ENCODE measurements at places on chromosomes 3 and 15.
A peak's percentile ranks its signal among the peaks of the same experiment; 100 is the strongest.

- no peak for DNase-seq
Measured at GRCh38 chr15:47944637-47945288, 176.0 kb upstream of the SLC24A5 start.

DNA sequence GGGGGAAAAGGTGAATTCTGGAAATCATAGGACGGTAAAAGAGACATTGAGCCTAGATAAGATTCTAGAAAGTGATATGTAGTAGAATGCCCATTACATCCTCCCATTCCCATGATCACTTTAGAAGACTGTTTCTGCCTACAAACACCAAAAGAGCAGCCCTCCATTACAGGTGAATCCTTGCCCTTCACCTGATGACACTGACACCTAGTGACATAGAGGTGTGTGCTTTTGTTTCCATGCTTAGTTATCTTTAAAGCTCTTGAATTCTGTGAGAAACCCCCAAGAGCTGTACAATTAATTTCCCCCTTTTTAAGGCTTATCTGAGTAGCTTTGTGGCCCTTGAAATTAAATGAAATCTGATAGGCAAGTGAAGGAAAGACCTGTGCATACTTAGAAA lies 8.3 kb upstream of the BBX start:
- no peak for DNase-seq

DNA sequence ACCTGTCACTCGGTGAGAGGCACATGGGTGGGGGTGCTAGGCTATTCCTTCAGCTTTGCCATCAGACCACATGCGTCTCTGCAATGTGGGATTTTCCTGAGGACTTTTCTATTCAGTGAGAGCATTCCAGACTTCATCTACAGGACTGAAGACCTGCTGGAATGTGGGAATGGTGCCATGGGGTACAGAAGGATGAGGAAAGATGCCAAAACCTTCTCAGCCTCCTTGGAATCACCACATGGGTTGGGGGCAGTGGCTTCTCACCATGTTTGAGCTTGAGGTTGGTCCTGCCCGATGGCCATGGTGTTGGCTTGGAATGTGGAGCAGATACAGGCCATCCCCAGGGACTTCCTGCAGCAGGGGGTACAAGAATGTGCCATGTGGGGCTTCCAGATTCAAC lies 80.9 kb upstream of the KLF13 start:
- DNase-seq: no peak

DNA sequence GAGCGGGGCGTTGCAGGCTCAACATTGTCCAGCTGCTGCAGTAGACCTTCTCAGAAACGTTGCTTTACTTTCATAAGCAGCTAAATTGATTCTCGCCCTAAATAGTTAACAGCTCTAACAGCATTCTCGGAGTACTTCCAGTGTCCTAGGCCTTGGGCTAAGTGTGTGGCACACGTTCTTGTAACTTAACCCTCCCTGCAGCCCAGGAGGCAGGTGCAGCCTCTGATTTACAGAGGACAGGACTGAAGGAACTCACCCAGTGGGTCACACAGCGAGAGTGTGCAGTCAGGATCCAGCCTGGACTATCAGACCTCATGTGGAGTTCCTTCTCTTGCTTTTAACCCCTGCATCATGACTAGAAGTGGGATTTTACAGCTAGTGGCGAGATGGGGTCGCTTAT lies 312.8 kb upstream of the C2CD4B start:
- DNase-seq: no peak

DNA sequence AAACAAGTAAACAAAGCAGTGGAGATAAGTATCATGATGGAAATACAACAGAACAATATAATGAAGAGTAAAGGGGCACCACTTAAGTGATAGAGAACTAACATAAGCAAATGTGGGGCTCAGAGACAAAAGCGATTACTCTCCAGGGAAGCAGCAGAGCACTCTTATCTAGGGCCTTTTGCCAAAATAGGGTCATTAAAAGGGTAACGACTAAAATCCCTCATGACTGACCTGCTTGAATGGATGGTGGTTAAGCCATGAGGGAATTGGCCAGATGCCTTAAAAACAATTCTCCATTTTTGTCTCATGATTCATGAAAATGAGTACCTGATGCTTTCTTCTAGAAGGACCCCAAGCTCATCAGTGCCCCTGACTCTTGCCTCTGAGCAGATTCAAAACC lies 3.2 kb upstream of the SLC7A14 start:
- DNase-seq: no peak

- DNase-seq: no peak
Measured at GRCh38 chr3:58261954-58262666, 24.5 kb downstream of the ABHD6 start.

DNA sequence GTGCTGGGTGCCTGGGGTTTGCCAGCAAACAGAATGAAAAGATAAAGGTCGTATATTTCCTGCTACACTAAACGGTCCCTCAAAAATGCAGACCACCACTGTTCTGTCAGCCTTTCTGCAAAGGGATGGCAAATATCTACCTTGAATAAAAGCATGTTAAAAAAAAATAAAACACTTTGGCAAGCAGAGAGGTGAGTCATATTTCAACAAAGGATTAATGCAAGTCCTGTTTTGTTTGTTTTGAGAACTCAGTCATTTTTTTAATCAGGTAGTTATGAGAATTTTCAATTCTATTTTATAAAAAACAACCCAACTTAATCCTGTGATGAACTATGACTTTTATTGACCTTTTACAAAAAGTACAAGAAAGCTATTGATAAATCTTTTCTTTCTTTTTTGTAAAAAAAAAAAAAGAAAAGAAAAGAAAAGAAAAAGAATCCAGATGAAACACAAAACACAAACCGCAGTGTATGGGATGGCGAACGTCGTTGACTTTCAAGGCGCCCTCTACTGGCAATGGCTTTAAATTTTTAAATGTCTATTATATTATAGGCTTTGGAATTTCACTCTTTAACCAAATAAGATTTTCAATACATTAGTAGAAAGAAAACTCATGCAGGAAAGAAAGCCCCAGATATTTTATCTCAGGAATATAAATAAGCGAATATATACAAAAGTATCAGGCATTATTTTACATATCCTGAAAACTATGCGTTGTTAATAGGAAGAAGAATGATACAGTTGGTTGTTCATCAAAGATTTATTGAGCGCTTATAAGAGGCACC lies 87.8 kb downstream of the NCEH1 start:
- DNase-seq: peak; percentile 21

- no peak for DNase-seq
Measured at GRCh38 chr3:25424614-25425013, 3.4 kb upstream of the RARB start.

- DNase-seq: no peak
Measured at GRCh38 chr3:5347486-5347885, 160.0 kb downstream of the EDEM1 start.

GRCh38 chr15:90211440-90212143 lies 10.5 kb downstream of the SEMA4B start:
- no peak for DNase-seq

DNA sequence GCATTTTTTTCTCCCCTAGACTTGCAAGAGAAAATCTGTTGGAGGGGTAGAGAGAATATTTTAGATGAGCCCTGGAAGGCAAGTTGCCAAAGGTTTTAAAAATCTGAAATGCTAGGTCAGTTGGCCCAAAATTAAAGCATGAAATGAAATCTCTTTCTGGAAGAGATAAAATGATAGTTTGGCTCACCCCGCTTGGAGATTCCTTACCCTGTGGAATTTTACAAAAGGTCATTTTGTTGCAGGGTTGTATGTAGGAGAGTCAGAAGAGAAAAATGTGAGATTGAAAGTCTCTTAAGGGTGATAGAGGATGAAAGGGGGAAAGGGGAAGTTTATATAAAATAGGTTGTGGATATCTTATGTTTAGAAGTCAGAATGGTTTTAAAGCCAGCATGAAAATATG lies 277.8 kb downstream of the CD47 start:
- DNase-seq: no peak

- DNase-seq: no peak
Measured at GRCh38 chr15:51371266-51371665, 29.8 kb downstream of the GLDN start.

DNA sequence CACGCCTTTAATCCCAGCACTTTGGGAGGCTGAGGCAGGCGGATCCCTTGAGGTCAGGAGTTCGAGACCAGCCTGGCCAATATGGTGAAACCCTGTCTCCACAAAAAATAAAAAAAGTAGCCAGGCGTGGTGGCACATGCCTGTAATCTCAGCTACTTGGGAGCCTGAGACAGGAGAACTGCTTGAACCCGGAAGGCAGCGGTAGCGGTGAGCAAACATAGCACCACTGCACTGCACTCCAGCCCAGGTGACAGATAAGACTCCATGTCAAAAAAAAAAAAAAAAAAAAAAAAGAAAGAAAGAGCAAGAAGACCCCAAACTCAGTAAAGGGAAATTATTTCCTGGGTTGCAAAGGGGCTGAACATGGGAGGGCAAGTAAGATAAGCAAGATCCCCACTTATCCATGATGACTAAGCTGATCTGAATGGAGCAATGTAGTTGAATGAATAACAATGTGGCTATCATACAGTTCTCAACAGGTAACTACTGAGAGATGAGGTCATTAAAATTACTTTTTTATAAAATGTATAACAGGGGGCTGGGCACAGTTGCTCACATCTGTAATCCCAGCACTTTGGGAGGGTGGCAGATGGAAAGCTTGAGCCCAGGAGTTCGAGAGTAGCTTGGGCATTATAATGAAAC lies 46.0 kb downstream of the RBM15B start:
- DNase-seq: no peak

- DNase-seq: peak; percentile 59
Measured at GRCh38 chr3:126983653-126984390, 907 bp downstream of the PLXNA1 start.

GRCh38 chr15:72521682-72522081 lies 47.6 kb downstream of the ARIH1 start:
- no peak for DNase-seq

GRCh38 chr15:89822026-89822425 lies 7.4 kb upstream of the ANPEP start:
- no peak for DNase-seq

DNA sequence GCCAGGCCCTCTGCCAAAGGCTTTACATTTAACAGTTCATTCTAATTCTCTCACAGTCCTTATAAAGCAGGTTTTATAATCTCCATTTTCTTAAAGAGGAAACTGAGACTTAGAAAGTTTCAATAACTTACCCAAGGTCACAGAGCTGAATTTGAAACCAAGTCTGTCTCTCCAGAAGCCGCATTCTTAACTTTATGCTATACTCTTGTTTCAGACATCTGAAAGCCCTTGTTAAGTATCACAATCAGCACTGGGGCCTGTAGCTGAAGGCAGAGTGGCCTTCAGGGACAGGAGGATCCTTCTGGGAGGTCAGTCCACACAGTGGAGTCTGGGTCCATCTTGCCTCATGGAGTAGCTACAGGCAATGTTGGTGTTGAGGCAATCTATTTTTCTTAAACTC lies 27.9 kb downstream of the LRRN1 start:
- DNase-seq: no peak

- DNase-seq: no peak
Measured at GRCh38 chr15:82858932-82859331, 49.5 kb downstream of the WHAMM start.

- DNase-seq: peak; percentile 33
Measured at GRCh38 chr15:70406617-70407335, 309.1 kb upstream of the TLE3 start.

- DNase-seq: no peak
Measured at GRCh38 chr3:158158969-158159368, 49.1 kb downstream of the RSRC1 start.

DNA sequence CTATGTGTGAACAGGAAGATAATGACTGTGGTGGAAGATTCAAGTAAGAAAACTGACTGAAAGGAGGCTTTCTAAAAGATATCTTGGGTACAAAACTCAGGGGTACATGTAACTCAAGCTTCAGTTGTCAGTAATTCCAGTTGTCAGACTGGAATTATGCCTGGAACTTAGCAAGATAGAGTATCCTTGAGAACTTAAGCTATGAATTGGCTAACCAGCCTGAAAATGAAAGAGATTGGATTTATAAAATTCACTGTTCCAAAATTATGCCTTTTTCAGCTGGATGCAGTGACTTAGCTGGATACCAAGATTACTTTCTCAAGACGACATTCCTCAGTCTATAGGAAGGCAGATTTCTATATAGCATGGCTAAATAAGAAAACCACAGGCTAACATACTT lies 221.9 kb upstream of the ZBTB20 start:
- no peak for DNase-seq

GRCh38 chr15:84783493-84784251 lies 33.5 kb upstream of the ALPK3 start:
- DNase-seq: no peak

DNA sequence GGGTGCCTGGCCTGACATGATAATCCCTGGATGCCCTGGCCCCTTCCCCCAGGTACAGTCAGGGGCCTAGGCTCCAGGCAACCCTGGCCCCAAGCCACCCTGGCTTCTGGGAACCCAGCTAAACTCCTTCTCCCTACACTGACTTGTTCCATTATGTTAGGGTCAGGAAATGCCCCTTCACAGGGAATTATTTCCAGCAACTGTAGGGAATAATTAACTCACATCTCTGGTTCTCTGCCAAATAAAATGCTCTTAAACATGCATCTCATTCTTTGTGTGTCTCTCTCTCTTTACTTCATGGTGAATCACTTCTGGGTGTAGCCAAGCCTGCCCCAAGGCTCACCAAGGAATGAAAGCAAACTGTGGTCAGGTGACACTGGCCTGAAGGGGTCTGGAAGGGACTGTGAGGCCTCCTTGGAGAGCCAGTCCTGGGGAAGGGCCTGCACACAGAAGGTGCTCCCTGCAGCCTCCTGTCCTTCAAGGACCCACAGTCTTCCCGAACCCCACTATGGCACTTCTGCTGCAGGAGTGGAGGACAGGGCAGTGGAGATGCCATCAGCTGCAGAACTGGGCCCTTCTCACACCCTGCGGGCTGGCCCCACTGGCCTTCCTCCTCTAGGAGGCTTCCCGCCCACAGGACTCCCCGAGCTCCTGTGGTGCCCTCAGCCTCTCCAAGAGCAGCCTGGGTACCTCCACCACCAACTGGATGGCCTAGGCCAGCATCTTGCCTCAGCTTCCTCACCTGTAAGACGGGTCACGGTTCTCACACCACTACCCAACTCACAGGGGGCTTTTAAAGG lies 17.6 kb downstream of the TKT start:
- no peak for DNase-seq

GRCh38 chr3:64594134-64594533 lies 93.7 kb downstream of the ADAMTS9 start:
- no peak for DNase-seq

- DNase-seq: no peak
Measured at GRCh38 chr15:69390575-69390974, 23.6 kb upstream of the KIF23 start.

DNA sequence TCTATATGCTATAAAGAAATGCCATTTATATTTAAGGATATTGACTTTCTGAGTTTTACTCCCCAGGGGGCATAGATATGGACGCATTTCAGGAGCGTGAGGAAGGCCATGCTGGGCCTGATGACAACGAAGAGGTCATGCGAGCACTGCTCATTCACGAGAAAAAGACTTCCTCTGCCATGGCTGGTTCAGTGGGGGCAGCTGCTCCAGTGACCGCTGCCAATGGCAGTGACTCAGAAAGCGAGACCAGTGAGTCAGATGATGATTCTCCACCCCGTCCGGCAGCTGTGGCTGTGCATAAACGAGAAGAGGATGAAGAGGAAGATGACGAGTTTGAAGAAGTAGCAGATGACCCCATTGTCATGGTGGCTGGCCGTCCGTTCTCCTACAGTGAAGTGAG lies 38.4 kb downstream of the GTF2E1 start:
- DNase-seq: no peak

- no peak for DNase-seq
Measured at GRCh38 chr3:36894914-36895313, 49.9 kb downstream of the TRANK1 start.

Data from nephron progenitor cell (in vitro differentiated cells).